OCI-LY7 (cell line): ENCODE measurements at places on chromosomes 16 and 17.

GRCh38 chr16:78962457-78962929 lies 638.0 kb downstream of the MAF start:
- peak; percentile 28 for DNase-seq

DNA sequence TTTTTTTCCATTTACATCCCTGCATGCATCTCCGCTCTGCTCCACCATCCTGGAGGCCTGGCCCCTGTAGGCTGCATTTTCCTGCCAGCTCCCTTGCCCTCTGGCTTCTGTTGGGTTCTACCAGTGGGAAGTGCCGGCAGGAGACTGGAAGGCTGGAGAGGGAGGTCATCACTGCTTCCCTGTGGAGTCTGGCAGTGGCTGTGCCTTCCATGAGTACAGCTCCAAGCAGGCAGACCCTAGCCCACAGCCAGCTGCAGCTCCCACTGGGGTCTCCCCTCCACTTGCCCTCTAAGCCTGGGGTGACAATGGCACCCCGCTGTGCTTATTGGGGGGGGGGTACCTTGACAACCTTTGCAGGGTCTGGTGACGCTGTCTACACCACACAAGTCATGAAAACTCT lies 37.3 kb downstream of the MMP15 start:
- no peak for DNase-seq

DNA sequence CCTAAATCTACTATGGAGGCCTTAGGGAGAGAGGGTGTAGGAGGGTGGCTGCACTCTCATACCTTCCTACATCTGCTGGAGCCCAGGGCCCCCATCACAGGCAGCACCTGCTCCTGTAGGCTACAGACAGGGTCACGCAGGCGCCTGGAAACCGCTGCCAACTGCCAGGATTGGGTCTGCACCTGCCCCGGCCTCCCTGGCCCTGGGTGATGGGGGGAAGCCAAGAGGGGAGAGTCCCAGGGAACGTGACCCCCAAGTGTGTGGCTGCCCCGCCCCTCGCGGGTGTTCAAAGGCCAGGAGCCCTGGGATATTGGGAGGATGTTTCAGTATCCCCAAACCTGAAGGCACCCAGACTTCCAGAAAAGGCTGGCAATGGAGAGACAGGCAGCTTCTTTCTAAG lies 5.6 kb upstream of the TEX19 start:
- no peak for DNase-seq

- DNase-seq: no peak
Observed at GRCh38 chr16:5526826-5527225, 429.2 kb upstream of the EEF2KMT start.

DNA sequence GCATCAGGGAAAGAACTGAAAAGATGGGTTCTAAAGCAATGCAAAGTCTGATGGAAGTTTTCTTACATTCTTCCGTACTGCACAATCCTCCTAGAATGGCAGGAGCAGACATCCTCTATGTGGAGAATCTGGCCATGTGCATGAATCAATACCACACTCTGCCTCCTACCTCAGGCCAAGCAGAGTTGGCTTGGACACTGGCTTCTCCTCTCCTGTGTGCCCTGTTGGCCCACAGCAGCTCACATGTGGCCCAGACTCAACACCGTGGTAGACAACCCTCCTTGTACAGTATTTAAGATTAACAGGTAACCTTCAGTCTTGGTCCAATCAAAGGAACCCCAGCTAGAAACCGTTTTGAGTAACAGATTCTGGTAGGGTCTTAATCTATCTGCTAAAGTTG lies 101.9 kb downstream of the ZFHX3 start:
- DNase-seq: no peak

DNA sequence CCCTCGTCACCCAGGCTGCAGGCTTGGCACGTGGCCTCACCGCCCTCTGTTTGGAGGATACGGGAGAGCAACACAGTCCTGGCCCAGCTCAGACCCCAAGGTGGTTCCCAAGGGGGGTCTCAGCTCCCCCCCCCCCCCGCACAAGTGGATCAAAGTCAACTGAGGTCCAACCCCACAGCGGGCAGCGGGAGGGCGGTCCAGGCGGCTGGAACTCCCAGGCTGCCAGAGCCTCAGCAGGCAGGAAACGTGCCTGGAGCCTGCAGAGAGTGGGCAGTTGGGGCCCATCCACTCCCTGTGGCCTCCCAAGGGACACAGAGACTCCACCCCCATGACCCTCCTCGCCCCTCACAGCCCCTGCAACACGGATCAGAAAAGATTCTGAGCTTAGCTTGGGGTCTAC lies 36.7 kb downstream of the PIEZO1 start:
- DNase-seq: no peak

GRCh38 chr16:4913774-4914525 lies 23.0 kb downstream of the PPL start:
- DNase-seq: no peak

DNA sequence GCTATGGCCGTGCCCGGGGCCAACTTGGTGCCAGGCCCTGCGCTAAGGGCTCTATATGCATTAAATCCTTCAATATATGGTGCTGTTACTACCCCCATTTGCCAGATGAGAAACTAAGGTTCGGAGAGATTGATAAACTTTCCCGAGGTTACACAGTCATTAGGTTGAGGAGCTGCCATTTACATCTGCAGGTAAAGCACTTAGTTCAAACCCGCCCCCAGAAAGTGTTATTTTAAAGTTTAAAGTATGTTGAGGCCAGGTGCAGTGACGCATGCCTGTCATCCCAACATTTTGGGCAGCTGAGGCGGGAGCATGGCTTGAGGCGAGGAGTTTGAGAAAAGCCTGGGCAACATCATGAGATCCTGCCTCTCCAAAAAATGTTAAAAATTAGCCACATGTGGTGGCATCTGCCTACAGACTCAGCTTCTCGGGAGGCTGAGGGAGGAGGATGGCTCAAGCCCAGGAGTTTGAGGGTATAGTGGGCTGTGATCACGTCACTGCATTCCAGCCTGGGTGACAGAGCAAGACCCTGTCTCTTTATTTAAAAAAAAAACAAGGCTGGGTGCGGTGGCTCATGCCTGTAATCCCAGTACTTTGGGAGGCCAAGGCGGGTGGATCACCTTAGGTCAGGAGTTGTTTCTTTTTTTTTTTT lies 264.7 kb downstream of the PARN start:
- DNase-seq: no peak

GRCh38 chr17:57876866-57877237 lies 27.0 kb upstream of the MRPS23 start:
- no peak for DNase-seq

DNA sequence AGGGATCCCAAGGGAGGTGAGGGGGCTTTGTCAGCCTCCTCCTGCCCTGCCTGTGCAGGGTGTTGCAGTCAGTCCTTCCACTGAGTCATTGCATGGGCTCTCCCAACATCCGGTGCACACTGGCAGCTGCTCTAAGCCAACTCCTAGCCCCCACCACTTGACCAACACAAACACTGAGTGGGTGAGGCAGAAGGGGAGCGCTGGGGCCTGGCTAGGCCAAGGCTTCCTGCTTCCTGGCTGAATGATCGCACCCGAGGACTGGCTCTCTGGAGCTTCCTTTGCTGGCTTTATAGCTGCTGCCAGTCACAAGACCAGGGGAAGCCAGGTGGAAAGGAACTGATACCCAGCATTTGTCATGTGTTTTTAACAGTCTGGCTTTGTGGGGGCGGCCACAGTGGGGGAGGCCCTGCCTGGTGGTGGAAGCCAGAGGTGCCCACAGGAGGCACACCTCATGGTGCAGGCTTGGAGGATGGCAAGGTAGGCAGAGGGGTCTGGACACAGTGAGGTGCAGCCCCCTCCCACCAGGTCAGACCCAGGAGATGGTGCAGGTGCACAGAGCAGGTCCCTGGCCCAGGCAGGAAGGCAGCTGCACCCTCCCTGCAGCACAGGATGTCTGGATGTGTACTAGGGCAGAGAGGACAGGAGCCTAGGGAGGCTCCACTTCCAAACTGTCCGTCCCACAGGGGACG lies 6.8 kb downstream of the MPG start:
- peak; percentile 83 for DNase-seq

DNA sequence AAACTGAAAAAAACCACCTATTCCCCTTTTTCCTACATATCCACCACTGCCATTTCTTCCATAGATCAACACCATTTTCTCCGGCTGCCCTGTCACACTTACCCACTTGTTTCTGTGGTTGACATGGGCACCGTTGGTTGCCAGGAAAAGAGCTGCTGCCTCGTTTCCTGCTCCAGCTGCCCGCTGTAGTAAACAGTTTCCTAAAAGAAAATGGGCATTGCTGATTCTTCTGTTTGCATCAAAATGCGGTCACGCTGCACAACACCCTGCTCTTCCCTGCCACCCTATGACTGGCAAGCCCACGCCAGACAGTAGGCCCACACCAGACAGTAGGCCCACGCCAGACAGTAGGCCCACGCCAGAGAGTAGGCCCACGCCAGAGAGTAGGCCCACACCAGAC lies 46.3 kb downstream of the CYB5D2 start:
- no peak for DNase-seq

GRCh38 chr16:30774367-30775130 lies 12.4 kb downstream of the RNF40 start:
- DNase-seq: no peak

- no peak for DNase-seq
Observed at GRCh38 chr16:70470141-70470926, 15.9 kb downstream of the FCSK start.

- DNase-seq: no peak
Observed at GRCh38 chr17:17134051-17134956, 71.8 kb downstream of the PLD6 start.
